ENCODE measurements at places on chromosomes 13 and 19.

GRCh38 chr13:80134346-80134745 is 206.6 kb downstream of the SPRY2 start:
- DNase-seq: no peak

- DNase-seq: peak; percentile 48
These were observed 37.3 kb downstream of the NFIC start for GRCh38 chr19:3403489-3404323.

GRCh38 chr13:63304497-63304896 is 1888.8 kb upstream of the PCDH20 start:
- DNase-seq: no peak

GRCh38 chr19:33500991-33501390 is 20.6 kb downstream of the PEPD start:
- DNase-seq: no peak

- no peak for DNase-seq
These were observed 5.9 kb downstream of the GAMT start for GRCh38 chr19:1395194-1396018.
